Ovary (tissue), 10 donors: ENCODE measurements at places on chromosomes 7 and 10. TPM values are rescaled to one million over a fixed set of nuclear protein-coding genes. Genes with fewer than 3 reads are reported as not detected.

The ANKRD1 gene
- total RNA-seq, result not detected

GRCh38 chr7:99094401-99094800, 49.5 kb downstream of the SMURF1 start:
- H3K27ac ChIP-seq, result peak overlapping the region; percentile 90
- H3K36me3 ChIP-seq, result no peaks in the 10 kb centered on the region
- no peaks in the 10 kb centered on the region for H3K27me3 ChIP-seq
- DNase-seq, result no peak

DNA sequence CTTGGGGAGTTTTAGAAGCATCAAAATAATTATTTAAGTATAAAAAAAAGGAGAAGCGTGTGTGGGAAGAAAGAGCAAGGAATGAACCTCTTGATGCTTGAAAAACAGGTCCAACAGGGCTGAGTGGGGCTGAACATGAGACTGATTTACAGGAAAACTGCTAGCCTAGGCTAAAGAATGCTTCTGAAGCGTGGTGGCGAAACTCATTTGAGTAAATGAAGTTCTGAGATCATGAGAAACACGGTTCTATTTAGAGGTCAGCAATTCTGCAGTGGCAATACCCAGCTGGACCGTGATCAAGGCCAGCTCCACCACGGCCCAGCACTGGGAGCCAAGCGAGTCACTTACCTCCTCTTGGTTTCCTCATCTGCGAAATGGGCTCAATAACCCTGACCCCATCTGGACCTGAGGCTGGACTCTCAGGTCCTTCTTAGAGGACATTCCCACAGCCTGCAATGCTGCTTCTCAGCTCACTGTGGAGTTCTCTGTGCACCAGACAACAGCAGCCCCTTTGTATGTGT, 140.1 kb upstream of the ADAM12 start:
- H3K27me3 ChIP-seq, result no peaks in the 10 kb centered on the region
- H3K36me3 ChIP-seq, result no peaks in the 10 kb centered on the region
- H3K27ac ChIP-seq, result no peak overlapping the region
- no peak overlapping the region for H3K4me3 ChIP-seq
- no peaks in the 10 kb centered on the region for H3K4me1 ChIP-seq

DNA sequence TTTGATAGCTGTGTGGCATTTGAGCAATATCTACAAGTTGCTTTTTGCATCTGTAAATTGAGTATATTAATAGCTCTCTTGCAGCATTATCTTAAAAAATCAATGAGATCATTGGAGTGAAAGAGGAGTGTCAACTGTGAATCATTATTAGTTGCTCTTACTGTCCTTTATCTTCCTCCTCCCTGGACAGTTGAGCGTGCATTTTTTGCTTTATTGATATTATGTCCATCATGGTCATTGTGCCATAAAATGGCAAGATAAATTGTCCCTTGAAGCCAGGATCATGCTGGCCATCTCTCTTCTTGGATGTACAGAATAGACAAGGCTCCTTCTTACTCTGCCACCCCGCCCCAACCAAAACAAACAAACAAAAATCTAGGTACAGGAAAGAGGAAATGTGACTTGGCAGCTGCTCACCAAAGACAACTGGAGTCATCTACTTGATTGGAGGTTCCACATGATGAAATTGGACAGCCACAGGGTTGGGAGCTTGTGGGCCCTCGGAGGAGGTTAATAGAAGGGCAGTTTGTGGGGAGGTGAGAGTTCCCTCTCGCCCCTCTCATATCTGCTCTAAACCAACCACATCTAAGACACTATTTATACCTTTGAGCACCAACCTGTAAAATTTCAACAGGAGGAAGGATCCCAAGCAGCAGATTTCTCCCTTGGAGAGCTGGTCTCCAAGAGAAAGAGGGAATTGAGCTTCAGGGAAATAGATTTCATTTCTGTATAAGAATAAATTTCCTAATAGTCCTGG, 252.7 kb downstream of the SKIDA1 start:
- H3K27me3 ChIP-seq, result no peaks in the 10 kb centered on the region
- no peak overlapping the region for H3K4me3 ChIP-seq
- H3K4me1 ChIP-seq, result no peaks in the 10 kb centered on the region
- no peak overlapping the region for H3K27ac ChIP-seq

The IQUB gene
- total RNA-seq, result 1.3 TPM

GRCh38 chr7:1054438-1054837, 10.1 kb downstream of the GPR146 start:
- H3K27me3 ChIP-seq, result no peaks in the 10 kb centered on the region
- peaks cover 27% of the 10 kb centered on the region for H3K4me1 ChIP-seq
- peak; percentile 56 for DNase-seq
- no peak overlapping the region for H3K27ac ChIP-seq

- H3K27ac ChIP-seq, result no peak overlapping the region
- no peak overlapping the region for H3K4me3 ChIP-seq
- H3K27me3 ChIP-seq, result no peaks in the 10 kb centered on the region
- H3K36me3 ChIP-seq, result no peaks in the 10 kb centered on the region
Measured at GRCh38 chr7:37987732-37988131, 67.3 kb downstream of the EPDR1 start.

DNA sequence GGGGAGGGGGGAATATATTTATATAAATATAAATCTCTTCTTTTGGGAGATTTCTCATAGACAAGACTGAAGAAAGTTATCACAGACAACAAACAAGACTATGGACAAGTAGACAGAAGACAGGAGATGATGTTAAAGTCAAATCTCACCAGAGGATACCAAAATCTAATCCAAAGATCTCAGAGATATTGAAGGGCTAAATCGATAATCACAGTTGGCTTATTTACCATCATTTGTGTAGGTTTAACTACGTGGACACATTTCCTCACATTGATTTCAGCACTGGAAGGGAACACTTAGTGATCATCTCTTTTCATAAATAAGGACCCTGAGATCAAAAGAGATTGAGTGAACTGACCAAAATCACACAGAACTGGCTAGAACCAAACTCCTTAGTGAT, 2.7 kb upstream of the INPP5F start:
- H3K36me3 ChIP-seq, result no peaks in the 10 kb centered on the region
- no peak for DNase-seq
- peaks cover 3% of the 10 kb centered on the region for H3K4me1 ChIP-seq
- no peak overlapping the region for H3K27ac ChIP-seq
- no peaks in the 10 kb centered on the region for H3K27me3 ChIP-seq
- H3K4me3 ChIP-seq, result no peak overlapping the region

The SLC16A12 gene
- total RNA-seq, result 4.3 TPM

The PSD gene
- 23.2 TPM for total RNA-seq

GRCh38 chr10:106619346-106619745, 545.2 kb downstream of the SORCS1 start:
- no peak overlapping the region for H3K4me3 ChIP-seq
- no peaks in the 10 kb centered on the region for H3K4me1 ChIP-seq
- no peak for DNase-seq
- H3K27me3 ChIP-seq, result no peaks in the 10 kb centered on the region
- no peak overlapping the region for H3K27ac ChIP-seq
- H3K36me3 ChIP-seq, result no peaks in the 10 kb centered on the region

- no peaks in the 10 kb centered on the region for H3K27me3 ChIP-seq
- no peaks in the 10 kb centered on the region for H3K36me3 ChIP-seq
- H3K4me1 ChIP-seq, result no peaks in the 10 kb centered on the region
- no peak overlapping the region for H3K4me3 ChIP-seq
- no peak for DNase-seq
Measured at GRCh38 chr10:73841526-73842285, 30.3 kb upstream of the NDST2 start.

The INHBA gene
- total RNA-seq, result 18.0 TPM

DNA sequence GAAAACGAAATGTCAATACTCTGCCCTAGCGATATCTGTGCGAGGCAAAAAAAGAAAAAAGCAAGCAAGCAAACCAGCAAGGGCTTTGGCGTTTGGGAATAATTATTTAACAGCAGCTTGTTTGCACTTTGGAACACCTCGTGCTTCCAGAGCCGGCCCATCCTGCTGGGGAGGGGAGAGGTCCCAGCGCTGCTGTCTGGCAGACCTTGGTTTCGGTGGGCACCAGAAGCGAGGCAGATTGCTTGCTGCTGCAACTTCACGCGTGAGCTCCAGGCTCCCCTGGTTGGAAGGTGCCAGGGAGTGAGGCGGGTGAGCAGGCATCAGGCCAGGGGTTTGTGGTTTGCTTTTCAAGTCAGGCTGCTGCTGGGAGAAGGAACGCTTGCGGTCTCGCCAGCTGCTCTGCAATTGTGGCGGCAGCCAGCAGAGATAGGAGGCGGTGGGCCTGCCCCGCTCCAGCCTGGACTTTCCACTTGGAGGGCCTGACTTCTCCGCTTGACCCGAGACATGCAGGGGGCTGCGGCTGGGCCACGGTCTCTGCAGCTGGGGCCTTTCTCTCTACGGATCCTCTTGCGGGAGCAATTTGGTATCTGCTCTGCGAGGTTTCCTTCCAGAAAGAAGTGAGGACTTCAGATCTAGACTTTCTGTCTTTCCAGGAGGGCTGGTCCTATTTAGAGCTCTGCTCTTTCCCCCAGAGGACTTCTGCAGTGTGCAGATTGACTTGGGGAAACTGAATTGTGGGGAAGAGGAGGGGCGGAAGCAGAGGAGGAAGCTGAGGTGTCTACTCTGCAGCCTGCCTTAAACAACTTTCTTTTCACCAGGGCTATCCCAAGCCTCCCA, 131.4 kb downstream of the PRPF18 start:
- H3K4me1 ChIP-seq, result peaks cover 5% of the 10 kb centered on the region
- DNase-seq, result peak; percentile 83
- no peaks in the 10 kb centered on the region for H3K27me3 ChIP-seq
- peak overlapping the region; percentile 30 for H3K4me3 ChIP-seq

DNA sequence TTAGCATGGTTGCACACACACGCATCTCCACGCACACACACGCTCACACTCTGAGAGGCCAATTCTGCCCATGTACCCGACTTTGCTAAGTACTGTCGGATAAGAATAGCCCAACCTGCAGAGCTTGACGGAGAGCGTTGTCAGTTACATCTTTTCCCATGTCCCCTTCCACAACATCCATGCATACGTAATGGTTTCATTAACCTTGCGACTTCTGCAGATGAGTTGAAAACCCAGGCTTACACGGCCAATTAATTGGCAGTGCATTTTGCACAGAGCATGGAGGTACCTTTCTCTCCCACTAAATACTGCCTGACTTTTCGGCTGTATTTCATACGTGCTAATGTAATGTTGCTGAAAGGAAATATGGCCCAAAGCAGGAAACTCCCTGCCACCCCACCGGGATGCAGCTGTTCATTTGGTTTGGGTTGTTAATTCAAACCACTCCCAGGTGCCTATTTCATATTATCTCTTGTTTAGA, 291.2 kb upstream of the HABP2 start:
- no peaks in the 10 kb centered on the region for H3K4me1 ChIP-seq
- H3K36me3 ChIP-seq, result no peaks in the 10 kb centered on the region
- no peak overlapping the region for H3K27ac ChIP-seq
- no peaks in the 10 kb centered on the region for H3K27me3 ChIP-seq

GRCh38 chr7:48140001-48140681, 31.1 kb upstream of the ABCA13 start:
- H3K4me1 ChIP-seq, result no peaks in the 10 kb centered on the region
- H3K27ac ChIP-seq, result no peak overlapping the region
- H3K27me3 ChIP-seq, result no peaks in the 10 kb centered on the region
- no peak overlapping the region for H3K4me3 ChIP-seq
- H3K36me3 ChIP-seq, result no peaks in the 10 kb centered on the region

GRCh38 chr10:80512031-80512526, 25.6 kb upstream of the SH2D4B start:
- no peak overlapping the region for H3K4me3 ChIP-seq
- H3K36me3 ChIP-seq, result no peaks in the 10 kb centered on the region
- DNase-seq, result no peak
- no peaks in the 10 kb centered on the region for H3K27me3 ChIP-seq

GRCh38 chr7:80275192-80275605, 140.6 kb downstream of the GNAI1 start:
- DNase-seq, result no peak
- H3K27ac ChIP-seq, result no peak overlapping the region
- no peaks in the 10 kb centered on the region for H3K27me3 ChIP-seq
- peaks cover 2% of the 10 kb centered on the region for H3K4me1 ChIP-seq
- no peak overlapping the region for H3K4me3 ChIP-seq
- no peaks in the 10 kb centered on the region for H3K36me3 ChIP-seq
